Activated CD4-positive, alpha-beta T cell treated with anti-CD3 and anti-CD28 coated beads, Interleukin-2, amount 50 U/mL, for 24 hours (primary cell): ENCODE measurements at places on chromosomes 1 and 21.

- no peak for DNase-seq
These were observed 73.1 kb upstream of the PRDX6 start for GRCh38 chr1:173403996-173404395.

DNA sequence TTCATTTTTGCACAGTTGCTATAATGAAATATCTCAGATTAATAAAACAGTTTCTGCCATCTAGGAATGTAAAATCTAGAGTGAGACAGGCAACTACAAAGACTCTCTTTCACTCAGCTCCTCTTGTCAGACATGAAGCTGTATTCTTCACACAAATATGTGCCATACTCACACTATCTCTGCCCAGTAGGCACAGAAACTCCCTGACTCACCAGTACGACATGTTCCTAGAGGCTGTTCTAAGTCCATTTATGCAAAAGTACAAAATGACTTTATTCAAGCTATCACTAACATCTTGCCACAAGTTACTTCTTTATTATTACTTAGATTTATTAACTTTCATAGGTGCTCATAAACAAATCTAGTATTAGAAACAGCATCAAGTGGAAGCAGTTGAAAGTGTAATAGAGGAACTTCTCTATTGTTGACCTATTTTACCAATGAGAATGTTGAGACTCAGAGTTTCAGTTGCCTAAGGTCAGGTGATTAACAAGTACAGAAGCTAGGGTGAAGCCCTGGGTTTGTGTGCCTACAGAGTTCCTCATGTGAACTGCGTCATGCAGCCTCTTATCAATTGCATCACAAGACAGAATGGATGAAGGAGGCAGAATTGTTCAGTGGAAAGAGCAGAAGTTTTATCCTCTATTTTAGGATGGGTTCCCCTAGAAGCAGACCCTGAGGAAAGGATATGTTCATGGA lies 98.9 kb downstream of the RGS2 start:
- no peak for DNase-seq

GRCh38 chr1:235745503-235746136 lies 96.0 kb upstream of the GNG4 start:
- DNase-seq = no peak

DNA sequence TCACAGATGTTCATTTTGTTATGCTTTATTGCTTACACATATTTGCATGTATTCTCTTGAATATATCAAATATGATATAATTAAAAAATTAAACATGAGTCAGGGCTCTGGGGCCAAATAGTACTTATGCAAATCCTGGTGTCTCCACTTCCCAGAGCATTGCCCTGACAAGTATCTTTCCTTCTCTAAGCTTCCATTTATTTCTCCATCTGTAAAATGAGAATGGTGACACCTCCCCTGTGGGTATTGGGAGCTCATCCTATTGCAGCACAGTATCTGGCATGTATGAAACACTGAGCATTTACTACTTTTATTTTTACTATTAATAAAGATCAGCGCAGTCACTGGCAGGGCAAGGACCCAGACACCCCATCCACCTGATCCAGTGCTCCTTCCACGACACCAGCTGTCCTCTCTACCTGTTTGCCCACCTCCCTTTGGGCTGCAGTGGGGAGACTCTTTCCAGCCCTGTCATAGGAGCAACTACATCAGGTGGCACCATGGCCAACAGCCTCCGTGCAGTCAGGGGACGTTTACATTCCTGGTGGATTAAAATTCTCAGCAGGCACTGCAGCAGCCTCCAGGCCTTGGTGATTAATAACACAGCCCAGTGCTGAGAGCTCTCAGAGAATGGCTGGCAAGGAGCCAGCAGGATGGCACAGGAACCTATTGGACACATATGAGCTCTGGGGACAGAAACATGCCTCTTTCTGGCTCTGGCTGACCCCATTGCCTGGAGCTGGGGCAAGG lies 113.0 kb downstream of the DMRTB1 start:
- no peak for DNase-seq

- DNase-seq = no peak
These were observed 413 bp downstream of the UBL4B start for GRCh38 chr1:110112656-110113055.

- DNase-seq = no peak
These were observed 83.6 kb downstream of the MRPS6 start for GRCh38 chr21:34156957-34157356.

- DNase-seq = no peak
These were observed 7.4 kb downstream of the ACADM start for GRCh38 chr1:75731881-75732280.
